ENCODE measurements at places on chromosomes 4 and X.

DNA sequence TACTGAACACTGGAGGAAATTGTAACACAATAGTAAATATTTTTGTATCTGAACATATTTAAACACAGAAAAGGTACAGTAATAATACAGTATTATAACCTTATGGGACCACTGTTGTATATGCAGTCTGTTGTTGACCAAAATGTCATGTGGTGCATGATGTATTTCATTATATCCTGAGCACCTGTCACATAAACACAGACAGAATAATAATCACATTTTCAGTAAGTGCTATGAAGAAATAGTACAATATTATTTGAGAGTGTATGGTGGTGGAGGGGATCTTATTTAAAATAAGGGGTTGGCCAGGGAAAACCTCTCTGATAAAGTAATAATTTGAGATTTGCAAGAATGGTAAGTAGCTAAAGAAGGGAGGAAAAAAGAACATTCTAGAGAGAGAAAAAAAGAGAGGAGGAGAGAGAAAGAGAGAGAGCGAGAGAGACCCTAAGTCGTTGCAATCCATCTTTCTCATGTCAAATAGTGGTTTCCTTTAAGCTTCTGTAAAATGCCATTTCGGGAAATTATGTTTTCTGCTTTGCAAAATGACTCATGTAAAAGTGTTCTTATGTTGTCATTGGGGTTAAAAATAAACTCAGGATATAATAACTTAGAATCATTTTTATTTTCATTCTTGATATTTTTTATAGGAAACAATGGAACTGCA is 19.3 kb upstream of the CLNK start:
- DNase-seq: no peak

GRCh38 chr4:36445480-36445879 is 164.1 kb downstream of the DTHD1 start:
- no peak for DNase-seq

GRCh38 chr4:155789391-155789790 is 30.6 kb downstream of the GUCY1B1 start:
- peak; percentile 26 for DNase-seq

DNA sequence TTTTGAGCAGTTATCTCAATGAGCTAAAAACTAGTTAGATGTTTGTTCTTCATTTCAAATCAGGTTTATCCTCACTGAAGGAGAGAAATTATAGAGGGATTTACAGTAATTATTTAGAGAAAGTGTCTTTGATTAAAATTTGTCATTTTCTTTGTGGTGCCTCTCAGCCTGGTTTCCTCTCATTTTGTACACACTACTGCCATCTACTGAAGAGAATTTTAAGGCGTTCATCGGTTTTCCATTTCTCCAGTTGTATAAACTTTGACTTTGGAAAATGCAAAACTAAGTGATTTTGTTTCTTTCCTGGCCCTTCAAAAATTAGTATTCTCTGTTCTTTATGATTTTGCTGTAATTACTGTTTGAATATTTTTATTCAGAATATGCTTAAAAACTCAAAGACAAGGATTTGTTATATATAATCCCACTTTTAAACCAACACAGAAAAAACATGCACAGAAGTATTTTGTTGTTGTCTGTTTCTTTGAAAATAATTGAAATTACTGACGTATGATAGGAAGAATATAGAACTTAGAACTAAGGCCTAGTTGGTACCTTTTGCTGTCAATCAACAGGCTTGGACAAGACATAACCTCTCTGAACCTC is 34.4 kb upstream of the ANXA3 start:
- DNase-seq: peak; percentile 30

GRCh38 chr4:39933671-39934590 is 43.8 kb downstream of the PDS5A start:
- peak; percentile 13 for DNase-seq

DNA sequence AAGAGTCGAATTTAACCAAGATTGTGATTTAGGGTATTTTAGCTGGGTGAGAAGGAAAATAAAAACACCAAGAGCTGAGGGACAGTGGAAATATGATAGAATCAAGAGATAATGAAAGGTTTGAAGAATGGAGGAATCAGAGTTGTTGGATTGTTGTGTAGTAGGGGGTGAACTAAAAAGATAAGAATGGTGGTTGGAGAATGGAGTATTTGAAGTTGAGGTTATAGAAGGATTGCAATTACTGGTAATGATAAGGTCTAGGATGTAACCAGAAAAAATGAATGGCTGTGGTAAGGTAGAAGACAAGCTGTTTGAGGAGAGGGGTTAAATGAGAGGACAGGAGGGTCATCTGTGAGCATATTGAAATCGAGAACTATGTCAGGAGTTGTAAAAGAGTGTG is 4.5 kb downstream of the ABCE1 start:
- no peak for DNase-seq

GRCh38 chr4:34432706-34433105 is 1811.6 kb downstream of the ARAP2 start:
- DNase-seq: no peak

All from foreskin fibroblast (primary cell).